ENCODE measurements at places on chromosomes 5 and 9.

GRCh38 chr5:97049175-97049574, 93.2 kb downstream of the LIX1 start:
- no peak for DNase-seq

- DNase-seq = no peak
Observed at GRCh38 chr9:130471411-130472183, 26.8 kb downstream of the ASS1 start.

DNA sequence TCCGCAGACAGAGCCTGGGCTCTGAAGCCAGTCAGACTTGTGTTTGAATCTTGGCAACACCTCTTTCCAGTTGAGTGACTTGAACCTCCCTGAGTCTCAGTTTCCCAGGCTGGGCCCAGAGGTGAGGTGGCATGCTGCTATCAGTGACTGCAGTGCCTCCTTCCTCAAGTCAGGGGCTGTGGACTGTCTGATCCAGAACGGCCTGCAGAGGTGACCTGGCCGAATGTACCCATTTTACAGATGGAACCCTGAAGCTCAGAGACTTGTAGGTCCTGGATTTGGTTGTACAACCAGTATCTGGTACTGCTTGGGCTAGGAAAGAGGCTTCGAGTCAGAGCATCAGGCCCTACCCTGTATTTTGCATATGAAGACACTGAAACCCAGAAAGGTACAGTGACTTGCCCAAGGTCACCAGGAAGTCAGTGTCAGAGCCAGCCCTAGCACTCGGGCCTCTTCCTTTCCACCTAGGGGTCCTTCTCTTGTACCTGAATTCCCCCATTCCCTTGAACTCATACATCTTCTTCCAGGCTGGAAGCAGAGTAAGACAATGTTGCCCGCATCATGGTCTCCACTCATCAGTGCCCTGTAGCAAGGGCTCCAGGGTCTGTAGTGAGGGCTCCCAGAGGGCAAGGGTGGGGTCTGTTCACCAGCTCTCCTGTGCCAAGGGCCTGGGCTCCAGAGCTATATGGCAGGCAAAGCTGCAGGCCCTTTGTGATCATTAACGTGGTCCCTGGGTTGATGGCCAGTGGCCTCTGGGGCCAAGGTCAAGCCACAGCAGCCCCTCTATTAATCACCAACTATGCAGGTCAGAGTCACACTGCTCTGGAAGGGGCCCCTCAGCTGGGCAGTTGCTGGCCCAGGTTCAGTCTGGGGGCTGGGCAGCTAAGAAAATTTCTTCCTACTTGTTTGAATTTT, 28.5 kb downstream of the GSN start:
- DNase-seq = no peak

DNA sequence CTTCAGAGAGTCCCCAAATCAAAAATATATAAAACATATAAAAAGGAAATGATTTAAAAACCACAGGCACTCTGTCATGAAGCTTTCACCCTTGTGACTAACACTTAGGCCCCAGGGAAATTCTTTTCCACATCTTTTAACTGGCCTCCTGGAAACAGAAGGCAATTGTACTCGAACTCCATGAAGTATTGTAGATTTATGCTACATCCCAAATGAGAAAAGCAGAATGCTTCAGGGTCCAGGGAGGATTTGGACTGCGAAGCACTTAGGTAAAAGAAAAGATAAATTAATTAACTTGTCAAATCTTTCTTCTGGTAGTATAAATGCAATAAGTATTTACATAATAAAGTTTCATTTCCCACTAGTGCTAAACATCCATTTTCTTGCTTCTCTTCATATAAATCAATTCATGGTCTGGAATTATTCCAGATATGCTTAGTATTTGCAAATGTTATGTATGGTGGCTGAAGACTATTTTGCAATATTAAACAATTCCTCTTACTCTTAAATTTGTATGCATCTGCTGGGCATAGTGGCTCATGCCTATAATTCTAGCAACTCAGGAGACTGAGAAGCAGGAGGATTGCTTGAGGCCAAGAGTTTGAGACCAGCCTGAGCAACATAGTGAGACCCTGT, 64.9 kb upstream of the ELL2 start:
- peak; percentile 84 for DNase-seq

DNA sequence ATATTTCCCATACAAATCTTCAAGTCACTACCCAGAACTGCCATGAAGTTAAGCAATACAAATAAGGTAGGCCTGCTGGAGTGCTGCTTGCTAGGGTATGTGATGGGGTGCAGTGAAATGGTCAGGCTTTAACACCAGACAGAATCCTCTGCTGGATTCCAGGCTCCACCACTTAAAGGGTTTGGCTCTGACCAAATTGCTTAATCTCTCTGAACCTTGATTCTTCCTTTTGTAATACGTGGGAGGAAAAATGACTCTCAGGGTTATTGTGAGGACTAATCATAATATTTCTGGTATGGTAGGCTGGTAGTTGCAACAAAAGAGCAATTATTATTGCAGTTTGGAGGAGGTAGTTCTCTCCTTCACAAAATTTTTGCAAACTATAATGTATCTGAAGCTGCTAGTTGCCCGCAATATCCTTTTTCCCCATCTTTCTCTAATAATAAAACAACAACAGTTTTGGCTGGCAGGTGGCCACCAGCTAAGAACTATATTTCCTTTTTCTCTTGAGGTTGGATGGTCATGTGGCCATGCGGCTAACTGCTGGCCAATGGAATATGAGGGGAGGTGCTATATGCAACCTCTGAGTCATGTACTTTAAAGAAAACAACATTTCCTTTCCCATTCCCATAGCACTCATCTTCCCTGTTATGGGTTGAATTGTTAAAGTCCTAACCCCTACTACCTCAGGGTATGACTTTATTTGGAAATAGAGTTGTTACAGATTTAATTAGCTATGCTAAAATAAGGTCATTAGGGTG, 44.1 kb downstream of the CCL28 start:
- peak; percentile 11 for DNase-seq

- no peak for DNase-seq
Observed at GRCh38 chr9:111904891-111905291, 8.3 kb downstream of the UGCG start.

GRCh38 chr5:124912638-124913328, 166.3 kb upstream of the ZNF608 start:
- no peak for DNase-seq

DNA sequence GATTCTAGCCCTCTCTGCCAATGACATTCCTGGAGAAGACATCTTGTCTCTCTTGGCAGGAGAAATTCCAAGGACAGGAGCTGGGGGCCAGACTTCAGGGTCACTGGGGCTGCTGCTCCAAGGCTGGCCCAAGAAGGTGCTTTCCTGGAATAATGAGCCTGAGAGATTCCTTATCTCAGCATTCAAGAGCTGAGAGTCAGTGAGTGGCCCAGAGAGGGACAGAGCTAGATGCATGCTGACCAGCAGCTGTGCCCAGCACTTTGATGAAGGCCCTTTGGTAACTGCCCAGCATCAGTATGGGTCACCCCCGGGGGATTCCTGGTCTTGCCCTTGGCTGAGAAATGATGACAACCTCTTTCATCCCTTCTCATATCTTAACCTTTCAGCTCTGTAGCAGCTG, 47.7 kb upstream of the CTNNA1 start:
- DNase-seq = no peak

GRCh38 chr5:127723571-127723970, 20.4 kb downstream of the CCDC192 start:
- no peak for DNase-seq

DNA sequence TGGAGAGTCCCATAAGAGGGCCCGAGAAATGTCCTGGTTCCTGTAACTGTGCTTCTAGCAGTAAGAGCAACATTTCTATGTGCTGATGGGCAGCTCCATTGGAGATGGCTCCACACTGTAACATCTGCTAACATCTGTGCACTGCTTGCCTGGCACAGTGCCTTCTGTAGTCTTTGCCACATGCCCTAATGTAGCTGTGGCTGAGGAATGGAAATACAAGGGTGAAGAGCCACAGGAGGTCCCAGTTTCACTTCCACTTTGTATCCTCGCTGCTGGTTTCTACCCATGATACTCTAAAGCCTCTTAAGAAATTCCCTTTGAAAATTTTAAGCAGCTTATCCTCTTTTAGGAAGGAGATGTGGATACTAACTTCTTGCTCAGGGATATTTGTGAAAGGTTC, 97.4 kb downstream of the HOMER1 start:
- DNase-seq = no peak

- DNase-seq = no peak
Observed at GRCh38 chr5:66666778-66667177, 70.6 kb downstream of the MAST4 start.
